ENCODE measurements at places on chromosomes 1 and 21. TPM values are rescaled to one million over a fixed set of nuclear protein-coding genes. Genes with fewer than 3 reads are reported as not detected.

GRCh38 chr1:199057322-199057721 is 418.5 kb downstream of the PTPRC start:
- no peak for DNase-seq

DNA sequence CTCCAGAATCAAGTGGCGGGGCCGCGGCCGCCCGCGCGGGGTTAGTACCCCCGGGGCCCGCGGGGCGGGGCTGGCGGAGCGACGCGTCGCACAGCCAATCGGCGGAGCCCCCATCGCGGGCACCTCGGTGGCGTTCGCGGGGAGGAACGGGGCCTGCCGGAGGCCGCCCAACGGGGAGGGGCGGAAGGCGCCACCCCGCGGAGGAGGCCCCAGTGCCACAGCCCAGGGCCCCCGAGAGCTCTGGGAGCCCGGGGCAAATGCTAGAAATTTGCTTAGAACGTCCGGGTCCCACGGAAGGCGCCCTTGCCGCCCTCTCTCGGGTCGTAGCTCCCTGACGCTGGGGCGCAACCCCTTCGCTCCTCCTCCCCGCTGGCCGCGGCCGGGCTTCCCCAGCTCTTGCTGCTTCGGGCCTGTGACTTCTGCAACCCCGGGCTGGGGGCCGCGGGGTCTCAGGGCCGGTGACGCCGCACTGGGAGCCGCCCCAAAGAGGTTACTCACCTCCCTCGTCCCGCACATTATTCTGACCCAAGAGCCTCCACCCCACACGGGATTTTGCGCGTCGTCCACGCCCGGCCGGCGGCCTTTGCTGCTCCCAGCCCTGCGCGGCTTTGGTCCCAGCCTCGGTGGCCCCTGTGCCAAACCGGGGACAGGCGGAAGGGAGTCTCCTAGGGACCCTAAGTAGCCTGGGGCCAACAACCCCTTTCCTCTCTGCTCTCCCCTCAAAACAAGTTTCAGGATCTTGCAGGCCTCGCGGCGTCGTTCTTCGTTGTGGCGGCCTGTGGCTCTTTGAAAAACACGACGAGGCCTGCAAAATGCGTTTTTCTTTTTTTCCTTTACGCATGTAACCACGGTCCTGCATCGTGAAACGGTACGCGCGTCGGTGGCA is at the start of gene RUNX3:
TSS of gene RUNX3 (minus strand) at position 17 of the 886 bp plus-strand sequence. CDS start 408 bp downstream, outside the sequence.
- DNase-seq, result no peak

DNA sequence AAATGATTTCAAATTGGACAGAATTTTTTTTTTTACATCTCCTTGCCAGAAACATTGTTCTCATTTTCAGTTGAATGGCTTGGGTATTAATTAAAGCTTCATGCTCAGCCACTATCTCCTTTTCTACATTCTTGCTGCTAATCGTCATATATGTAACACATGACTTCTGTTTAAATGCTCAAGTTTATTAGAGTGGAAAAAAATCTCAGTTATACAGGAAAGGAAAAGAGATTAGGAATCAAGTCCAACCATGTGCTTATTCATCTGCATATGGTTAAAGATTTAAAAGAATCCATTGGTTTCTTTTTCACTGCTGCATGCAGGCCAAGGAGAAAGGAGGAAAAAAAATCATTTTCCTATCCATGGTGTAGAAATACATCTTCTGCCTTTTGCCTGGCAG is 47.3 kb upstream of the CNN3 start:
- no peak for DNase-seq

DNA sequence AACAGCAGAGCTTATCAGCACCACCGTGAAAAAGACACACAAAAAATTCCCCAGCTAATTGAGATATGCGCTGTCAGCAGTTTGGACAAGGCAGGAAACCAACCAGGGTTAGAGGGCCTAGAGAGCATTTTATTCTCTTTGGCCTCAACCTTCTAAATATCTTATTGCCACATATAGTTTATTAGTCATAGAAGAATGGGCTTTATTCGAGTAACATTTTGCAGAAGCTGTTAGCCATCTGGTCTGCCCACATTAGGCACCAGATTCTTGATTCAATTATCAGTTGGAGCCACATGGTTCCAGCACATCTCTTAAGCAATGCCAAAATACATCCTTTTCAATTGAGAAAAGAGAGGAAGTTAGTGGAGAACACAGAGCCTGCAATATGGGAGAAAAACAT is 109.9 kb upstream of the CXADR start:
- no peak for DNase-seq

DNA sequence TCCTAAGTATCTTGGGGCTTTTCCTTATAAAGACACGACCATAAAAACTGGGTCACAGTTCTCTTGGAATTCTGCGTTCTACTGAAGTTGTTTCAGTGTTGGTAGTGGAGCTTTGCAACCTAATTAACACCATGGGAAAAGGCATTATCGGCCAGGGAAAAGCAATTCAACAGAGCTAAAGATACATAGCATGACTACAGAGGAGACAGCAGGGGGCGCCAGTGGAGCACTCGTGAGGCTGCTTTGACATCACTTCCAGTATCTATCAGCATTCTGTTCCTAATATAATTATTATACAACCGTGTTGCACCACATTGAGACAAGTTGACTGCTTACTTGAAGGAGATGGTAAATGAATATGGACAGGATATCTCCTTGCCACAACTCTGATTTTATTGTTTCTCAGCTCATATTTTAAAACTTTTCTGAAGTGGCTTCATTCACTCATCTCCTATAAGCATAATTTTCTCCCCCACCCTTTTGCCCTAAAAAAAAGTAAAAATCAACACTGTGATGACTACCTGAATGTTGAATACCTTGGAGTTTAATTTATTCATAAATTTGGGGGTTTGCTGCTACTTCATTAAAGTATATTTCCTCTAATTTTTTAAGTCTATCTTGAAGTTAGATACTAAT is 39.4 kb downstream of the ZP4 start:
- peak; percentile 43 for DNase-seq

Gene SGIP1
- total RNA-seq, result 3.7 TPM

Gene VTCN1
- not detected for total RNA-seq

Gene IGSF3
- 4.2 TPM for total RNA-seq
